PC-9 (cell line): ENCODE measurements at places on chromosomes 11 and 22. TPM values are rescaled to one million over a fixed set of nuclear protein-coding genes. Genes with fewer than 3 reads are reported as not detected.

DNA sequence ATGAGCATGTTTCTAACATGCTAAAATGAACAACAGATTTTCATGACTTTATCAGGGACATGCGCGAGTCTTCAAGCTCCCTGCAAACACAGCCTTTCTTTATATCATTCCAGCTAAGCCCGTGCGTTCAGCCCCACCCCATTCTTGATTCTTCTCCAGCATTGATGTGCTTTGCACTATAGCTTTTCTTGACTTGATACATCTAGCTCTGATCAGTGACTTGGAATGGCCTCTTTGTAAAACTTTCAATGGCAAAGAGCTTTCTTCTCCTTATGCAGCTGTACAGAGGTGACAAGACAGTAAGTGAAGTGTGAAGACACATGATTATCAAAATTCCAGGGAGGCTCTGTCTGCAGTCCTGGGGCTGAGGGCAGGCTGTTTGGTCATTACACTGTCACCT, 561.0 kb downstream of the OPCML start:
- H3K27me3 ChIP-seq: no peaks in the 10 kb centered on the region
- no peak for DNase-seq

Gene ESRRA
- total RNA-seq: 61.0 and 64.6 TPM in 2 replicates

Gene TREH
- total RNA-seq: not detected in 2 replicates

Gene FOLR1
- total RNA-seq: 4.7 and 5.0 TPM in 2 replicates

DNA sequence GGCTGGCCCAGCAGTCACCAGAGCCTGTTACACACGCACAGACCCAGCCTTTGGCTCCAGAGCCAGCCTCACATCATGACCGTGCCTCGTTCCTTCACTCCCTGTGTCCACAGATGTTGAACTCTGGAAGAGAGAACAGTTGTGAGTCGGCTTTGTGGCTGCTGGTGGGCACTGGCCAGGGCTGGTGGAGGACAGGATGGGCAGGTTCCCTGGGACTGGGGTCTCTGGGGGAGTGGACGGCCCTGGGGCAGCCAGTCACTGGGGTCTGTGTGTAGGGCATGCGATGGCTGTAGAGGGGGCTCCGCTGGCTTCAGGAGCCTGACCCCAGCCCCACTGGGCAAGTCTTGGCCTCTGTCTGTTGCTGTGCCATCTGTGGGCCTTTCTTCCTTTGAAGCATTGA, 1070.1 kb downstream of the BRD1 start:
- no peaks in the 10 kb centered on the region for H3K36me3 ChIP-seq
- no peaks in the 10 kb centered on the region for H3K4me1 ChIP-seq
- no peak overlapping the region for H3K27ac ChIP-seq
- H3K27me3 ChIP-seq: peaks cover 85% of the 10 kb centered on the region
- no peak overlapping the region for H3K4me3 ChIP-seq

- no peak overlapping the region for H3K4me3 ChIP-seq
- H3K4me1 ChIP-seq: no peaks in the 10 kb centered on the region
- peaks cover 36% of the 10 kb centered on the region for H3K27me3 ChIP-seq
- no peaks in the 10 kb centered on the region for H3K36me3 ChIP-seq
- DNase-seq: no peak
- no peak overlapping the region for H3K27ac ChIP-seq
Observed at GRCh38 chr11:1651411-1651980, 21.9 kb downstream of the KRTAP5-5 start.
